EH (cell line): ENCODE measurements at places on chromosomes 13 and 19.

DNA sequence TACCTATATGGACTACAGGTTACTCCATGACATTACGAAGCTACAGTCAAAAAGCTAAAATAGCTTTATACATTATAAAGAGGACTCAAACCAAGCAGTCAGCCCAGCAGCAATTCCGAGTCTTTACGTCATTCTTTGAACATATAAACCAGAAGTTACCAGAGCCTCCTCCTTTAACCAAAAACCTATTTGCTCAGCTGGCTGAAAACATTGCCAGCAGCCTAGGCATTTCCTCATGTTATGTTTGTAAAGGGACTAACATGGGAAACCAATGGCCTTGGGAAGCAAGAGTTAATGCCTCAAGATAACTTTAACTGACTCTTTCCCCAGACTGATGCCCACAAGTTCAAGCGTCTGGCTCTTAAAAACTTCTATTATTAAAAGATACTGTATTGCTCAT, 104.1 kb upstream of the ZNF492 start:
- DNase-seq: no peak

DNA sequence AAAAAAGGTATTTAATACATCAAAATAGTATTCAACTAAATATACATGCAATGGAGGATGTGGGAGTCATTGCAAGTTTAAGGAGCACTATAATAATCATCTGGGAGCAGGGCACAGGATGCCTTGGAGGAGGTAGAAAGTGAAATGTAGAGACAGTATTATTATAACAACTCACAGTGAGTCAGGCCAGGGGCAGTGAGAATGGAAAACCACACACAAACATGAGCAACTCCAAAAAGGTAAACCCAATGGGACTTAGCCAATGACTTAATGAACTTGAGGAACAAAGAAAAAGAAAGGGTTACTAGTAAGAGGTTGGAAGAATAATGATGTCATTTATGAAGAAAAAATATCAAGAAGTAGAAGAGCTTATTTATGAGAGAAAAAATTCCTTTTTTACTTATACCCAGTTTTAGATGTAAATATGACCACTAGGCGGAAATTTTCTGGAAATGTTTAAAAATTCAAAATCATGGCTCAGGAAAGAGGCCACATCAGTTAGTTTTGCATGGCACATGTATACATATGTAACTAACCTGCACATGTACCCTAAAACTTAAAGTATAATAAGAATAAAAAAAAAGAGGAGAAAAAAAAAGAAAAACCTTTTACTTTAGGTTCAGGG, 389.3 kb downstream of the SUCLA2 start:
- DNase-seq: no peak

GRCh38 chr13:25171517-25172302, at the start of gene AMER2:
Gene AMER2, minus strand, starts transcription at chr13:25172288. Its CDS starts 669 bp downstream, at chr13:25171619.
- peak; percentile 12 for DNase-seq

- DNase-seq: no peak
Observed at GRCh38 chr13:74015137-74015536, 119.1 kb downstream of the KLF12 start.

DNA sequence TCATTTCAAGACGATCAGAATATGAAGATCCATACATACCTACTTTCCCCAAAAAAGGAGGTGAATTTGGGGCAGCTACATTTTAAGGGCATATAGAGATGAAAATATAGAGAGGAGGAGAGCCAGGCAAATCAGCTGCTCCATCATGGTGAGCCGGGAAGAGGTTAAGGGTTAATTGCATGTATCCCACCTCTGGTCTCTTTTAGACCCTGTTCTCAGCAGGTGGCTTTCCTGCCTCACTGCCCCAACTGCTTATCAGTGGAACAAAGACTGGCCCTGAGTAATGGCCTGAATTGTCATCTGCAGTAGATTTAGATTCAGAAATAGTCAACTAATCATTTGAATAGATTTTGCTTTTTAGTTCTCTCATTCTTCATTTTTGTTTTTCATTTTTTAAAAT, 206.6 kb downstream of the SPRY2 start:
- DNase-seq: no peak

DNA sequence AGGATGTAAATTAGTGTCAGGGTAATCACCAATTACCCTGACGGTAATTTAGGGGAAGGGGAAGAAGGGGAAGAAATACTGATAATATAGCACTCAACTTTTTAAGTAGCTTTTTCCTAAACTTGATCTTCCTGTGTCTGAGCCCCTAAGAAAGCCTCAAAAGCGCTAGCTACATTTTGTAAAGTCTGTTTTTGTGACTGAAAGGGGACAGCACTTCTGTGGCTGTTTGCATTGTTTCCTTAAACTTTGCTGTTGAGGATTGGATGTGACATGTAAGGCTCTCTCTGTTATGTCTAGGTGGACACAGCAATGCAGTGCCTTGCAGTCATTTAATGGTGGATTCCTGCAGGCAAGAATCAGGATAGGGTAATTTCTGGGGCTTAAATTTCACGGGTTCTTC, 42.8 kb downstream of the SPATA13 start:
- no peak for DNase-seq

- no peak for DNase-seq
Observed at GRCh38 chr13:38969187-38969586, 21.4 kb downstream of the STOML3 start.

GRCh38 chr13:109712124-109712722, 74.2 kb downstream of the IRS2 start:
- DNase-seq: no peak

DNA sequence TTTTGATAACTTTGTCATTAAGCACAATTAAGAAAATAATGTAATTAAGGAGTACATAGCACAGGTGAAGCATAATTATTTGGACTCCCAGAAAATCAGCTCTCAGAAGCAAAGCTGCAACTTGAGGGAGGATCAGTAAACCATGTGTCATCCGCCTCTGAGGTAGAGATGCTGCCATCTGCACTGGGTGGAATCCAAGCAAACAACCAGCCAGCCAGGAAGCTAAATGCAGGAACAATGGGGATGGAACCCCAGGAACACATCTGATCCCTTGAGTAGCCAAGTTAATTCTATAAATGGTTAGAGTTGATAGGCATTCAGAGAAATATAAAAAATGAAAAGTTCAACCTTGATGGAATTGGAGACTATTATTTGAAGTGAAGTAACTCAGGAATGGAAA, 520.2 kb downstream of the RFC3 start:
- DNase-seq: no peak

DNA sequence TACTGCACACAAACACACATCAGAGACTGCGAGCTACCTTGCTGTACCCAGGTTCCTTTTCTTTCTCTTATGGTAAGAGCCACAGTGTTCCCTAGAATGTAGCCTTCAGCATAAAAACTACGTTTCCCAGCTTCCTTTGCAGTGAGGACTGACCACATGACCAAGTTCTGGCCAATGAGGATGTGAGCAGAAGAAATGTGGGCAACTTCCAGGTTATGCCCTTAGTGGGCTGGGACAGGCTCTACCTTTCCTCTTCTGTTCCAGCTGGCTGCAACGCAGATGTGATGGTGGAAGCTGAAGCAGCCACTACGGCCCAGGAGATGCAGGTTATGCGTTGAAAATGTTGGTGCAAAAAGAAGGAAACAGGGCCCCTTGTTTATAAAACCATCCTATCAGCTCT, 27.5 kb downstream of the VRK3 start:
- peak; percentile 49 for DNase-seq

DNA sequence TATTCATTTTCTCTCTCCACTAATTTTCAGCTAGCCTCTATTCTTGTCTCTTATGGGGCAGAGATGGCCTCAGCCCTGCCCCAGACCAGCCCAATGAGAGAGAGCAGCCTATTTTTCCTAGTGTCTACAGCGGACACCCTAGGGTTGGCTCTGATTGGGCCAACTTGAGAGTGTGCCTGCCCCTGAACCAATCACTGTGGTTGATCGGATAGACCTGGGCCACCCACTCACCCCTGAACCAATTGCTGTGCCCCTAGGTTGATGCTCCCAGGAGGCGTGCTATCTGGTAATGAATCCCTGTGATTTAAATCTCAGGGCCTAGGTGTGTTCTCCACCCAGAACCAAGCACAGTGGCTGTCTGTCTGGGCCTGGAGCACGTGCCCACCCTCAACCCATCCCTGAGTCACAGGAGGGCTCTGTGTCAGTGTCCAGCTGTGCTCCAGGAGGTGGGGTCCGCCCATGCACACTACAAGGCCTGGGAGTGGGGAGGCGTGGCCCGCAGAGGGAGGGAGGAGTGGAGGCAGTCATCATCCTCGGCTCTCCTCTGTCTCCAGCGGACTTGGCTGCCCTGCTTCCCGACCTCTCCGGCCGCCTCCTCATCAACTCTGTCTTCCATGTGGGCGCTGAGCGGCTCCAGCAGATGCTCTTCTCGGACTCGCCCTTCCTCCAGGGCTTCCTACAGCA, 14.9 kb upstream of the SCN1B start:
- no peak for DNase-seq

DNA sequence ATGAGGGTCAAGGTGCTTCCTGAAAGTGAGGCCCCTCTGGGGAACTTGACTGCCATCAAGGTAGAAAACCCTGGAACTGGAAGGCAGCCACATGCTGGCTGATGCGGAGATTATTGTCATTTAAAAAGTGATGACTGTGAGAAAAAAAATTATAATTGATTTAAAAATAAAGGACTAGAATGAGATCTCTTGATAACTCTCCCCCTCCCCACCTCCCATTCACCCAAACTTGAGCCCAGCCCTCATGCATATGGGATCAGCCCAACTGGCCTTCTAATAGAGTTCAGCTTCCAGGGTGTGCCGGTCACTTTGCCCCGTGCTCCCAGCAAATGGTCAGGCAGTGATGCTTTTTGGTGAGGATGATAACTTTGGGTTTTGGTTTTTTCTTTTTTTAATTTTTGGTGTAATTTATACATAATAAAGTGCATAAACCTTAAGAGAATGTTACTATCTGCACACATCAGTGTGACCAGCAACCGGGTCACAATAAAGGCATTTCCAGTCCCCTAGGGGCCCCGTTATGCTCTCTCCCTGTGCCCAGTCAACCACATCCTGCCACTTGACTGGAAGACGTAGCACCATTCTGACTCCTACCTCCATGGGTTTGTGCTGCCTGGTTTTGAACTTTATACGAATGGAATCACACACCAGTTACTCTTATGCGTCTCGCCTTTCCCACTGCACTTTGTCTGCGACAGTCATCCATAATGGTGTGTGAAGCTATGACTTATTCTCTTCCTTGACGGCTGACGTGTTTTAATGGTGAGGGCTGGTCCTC, 187.9 kb downstream of the USP12 start:
- DNase-seq: peak; percentile 45

DNA sequence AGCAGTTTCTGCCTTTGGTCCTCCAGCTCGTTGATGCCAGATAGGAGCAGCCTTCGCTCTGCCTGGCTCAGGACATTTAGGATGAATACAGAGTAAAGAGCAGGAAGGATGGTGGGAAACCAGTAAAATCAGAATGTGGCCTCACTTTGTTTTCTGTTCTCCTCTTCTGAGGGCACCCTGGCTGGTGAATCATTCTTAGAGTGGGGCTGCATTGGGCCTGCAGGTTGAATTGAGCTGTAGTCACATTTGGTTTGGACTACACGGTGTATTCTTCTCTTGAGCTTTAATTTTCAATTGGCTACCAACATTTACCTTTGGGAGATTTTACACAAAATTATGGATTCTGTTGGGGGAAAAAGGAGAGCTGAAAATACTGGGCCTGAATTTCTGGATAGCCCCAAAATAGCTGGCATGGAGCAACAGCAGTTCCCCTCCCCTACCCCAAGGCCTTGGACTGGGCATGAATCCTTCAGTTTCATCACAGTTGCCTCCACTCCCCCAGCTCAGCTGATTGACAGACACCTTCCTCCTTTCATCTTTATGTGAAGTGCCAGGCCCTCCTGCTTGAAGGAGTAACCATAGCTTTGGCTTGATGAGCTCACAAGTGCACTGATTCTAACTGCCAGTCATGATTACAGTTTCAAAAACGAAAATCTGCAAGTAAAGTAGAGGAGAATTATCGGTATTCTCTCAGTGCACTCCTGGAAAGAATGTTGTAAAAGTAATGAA, 24.3 kb downstream of the ERCC5 start:
- no peak for DNase-seq

DNA sequence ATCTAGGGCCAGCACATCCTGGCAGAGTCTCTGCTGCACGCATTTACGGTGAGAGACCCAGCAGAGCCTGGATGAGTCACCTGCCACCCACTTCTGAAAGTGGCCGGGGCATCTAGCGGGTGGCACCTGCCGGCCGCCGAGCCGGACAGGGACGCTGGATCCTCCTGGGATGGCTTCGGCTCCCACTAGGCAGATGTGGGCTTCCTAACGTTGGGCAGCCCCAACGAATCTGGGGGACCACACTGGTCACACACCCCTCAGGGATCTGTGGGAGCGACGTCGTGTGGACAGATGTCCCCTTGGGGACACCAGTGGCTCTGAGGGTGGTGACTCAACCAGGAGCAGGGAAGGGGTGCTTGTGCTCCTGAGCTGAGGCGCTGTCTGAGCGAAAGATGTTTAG, 32.2 kb downstream of the TMEM255B start:
- no peak for DNase-seq

GRCh38 chr13:98103942-98104880, 38.7 kb upstream of the FARP1 start:
- DNase-seq: peak; percentile 42

DNA sequence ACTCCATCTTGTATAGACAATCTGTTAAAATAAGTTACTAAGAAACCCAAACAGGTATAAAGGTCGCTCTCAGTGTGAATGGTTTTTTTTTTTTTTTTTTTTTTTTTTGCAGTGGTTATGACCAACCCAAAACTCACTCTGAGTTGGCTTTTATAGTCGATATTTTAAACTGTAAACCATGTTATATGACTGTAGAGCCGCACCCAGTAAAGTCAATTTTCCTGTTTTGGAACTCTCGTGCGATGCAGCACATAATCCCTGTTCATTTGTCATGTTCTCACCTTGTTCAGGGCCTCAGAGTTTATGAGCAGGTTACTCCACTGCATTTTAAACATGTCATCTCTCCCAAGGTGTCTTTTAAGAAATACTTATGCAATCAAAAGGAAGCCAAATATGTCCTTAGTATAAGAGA, 112.5 kb downstream of the KLF5 start:
- DNase-seq: no peak

DNA sequence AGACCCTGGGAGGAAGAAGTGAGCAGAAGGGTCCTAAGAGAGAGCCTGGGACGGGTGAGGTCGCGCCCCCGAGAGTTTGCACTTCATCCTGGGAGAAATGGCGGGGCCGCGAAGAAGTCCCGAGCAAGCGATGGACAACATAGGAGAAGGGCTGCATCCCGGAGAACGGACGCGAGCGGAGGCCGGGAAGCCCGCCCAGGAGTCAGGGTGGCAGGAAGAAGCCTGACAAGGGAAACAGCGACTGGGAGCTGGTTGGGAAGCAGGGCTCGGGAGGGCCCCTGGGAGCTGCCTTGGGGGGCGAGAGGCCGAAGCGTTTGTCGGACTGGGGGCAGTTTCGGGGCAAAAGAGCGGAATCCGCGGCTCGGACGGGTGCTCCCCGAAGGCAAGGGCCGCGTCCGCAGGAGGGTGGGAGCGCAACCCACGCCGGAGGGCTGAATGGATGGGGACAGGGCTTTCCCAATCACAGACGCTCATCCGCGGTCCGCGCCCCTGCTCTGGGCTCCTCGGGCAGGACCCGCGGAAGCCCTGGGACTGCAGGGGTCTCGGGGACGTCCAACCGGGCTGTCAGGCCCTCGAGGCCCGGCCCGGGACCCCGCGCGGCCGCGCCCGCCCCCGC, 469 bp downstream of the ABHD17A start:
- DNase-seq: peak; percentile 43
